ENCODE measurements at places on chromosomes 6 and 20.

- DNase-seq, result no peak
Observed at GRCh38 chr20:63846128-63846771, 15.0 kb upstream of the ABHD16B start.

GRCh38 chr20:39893003-39893685, 795.9 kb downstream of the MAFB start:
- DNase-seq, result no peak

DNA sequence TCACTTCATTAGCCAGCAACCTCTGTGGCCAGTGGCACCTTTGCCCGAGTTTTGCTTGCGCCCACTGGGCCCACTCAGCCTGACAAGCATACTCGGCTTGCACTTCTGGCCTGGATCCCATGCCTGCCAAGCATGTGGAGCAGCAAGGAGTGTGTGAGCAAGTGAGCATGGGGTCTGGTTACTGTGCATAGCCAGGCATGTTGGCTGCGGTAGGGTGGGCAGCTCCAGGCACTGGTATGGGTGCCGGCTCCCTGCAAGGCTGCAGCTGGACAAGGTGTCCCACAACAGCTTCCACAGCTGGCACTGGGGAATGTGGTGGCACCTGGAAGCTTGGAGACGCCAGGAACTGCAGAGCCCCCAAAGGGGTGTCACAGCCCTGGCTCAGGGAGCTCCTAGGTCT, 510.0 kb downstream of the ADGRB3 start:
- no peak for DNase-seq

DNA sequence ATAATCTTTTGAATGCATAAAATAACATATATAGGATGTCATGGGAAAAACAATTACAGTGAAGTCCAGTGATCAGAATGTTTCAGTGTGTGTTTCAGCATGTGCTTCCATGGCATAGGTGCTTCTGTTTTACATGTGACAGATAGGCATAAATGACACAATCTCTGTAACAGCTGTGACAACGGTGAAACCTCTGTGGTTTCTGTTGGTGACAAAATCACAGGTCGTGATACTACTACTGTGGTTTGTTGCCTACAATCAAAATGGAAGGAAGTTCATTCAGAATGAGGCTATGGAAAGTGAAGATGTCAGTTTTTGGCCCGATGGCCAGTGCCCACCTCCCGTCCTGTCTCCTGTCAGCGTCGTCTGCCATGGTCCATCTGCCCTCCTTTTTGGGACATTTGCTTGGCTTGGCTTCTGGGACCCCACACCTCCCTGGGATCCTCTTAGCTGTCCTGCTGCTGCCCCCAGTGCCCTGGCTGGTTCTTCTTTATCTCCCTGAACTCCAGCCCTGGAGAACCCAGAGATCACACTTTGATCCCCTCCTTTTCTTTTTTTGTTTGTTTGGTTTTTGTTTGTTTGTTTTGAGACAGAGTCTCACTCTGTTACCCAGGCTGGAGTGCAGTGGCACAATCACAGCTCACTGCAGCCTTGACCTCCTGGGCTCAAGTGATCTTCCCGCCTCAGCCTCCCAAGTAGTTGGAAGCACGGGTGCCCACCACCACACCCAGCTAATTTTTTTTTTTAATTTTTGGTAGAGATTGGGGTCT, 79.3 kb upstream of the NAA20 start:
- DNase-seq, result no peak

GRCh38 chr6:111806165-111806547, 67.1 kb downstream of the FYN start:
- no peak for DNase-seq

DNA sequence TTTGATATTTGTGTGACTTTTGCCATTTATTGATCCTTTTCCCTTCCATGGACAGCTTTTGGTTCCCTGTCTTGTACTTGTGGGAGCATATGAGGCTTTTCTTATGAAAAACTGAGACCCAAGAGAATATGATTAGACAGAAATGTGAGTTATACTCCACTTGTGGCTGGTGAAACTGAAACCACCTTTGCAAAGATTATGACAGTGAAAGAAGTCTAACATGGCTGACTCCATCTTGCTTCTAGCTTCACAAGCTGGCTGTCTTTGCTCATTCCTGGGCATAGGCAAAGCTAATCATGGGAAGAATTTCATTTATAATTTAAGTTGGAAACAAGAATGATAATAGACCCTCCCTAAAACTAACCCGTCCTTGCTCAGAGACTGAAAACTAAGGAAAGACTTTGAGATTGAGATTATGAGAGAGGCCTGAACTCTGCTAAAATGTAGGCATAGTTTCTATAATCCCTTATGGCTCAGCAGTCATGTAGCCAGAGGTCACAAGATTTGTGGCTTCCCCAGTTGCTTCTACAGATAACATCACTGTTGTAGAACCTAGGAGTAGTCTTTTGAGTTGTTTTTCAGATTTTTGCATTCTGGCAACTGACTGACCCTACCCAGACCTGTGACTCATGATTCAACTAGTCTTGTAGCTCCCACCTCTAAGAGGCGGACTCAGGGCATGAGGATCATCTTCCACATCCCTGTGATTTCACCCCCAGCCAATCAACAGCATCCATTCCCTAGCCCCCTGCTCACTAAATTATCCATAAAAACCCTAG, 50.9 kb upstream of the CD2AP start:
- DNase-seq, result no peak

DNA sequence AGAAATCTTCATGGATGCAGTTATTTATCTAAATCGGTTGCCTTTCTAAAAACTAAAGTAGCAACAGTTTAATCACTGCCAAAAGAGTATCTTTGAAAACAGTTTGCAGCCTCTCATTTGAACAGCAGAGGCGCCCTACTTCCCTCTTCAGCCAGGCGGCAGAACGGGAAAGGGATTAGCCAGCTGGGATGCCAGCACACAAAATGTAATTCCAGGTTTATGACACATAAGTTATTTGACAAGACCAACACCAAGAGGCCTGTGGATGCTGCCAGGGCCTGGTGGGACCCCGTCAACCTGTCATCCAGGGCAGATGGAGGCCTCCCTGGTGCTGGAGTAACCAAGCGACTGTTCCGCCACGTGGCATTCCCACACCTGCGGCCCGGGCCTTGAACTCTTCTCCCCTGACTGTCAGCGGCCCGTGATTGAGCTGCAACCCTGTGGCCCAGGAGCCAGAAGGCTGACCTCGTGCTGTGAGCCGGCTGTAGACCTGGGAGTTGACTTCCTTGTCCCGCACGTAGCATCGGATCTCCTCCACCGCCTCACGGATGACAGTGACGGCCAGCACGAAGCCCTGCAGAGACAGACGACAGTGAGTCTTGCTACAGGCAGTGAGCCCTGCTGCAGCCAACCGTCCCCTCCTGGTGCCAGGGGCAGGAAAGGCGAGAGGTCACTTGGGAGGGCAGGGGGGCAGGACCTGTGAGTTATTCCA, 55.5 kb downstream of the ATP9A start:
- DNase-seq, result no peak

DNA sequence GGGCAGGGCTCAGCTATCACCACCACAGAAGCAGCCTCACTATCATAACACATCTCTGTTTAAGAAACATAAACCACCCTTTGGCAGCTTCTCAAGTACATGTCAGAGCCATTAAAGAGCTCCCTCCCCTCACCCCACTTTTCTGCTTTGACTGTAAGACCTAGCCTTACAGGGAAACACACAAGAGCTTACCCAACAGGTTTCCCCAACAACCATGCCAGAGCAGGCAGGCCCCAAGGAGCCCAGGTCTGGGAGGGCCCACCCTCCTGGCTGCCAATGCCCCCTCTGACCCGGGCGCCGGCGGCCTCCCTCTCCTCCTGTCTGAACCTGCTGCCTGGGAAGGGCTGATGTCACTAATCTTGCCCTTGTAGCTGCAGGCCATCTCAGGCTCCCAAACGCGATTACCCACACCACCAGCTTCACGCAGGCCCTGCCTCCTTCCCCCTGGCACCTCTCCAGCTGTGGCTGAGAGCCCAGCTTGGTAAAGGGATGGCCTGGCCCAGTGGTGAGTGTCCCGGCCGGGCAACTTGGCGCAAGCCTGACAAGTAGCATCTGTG, 402.0 kb downstream of the MAFB start:
- no peak for DNase-seq

- no peak for DNase-seq
Observed at GRCh38 chr6:1388630-1389368, 577 bp upstream of the FOXF2 start.

- DNase-seq, result no peak
Observed at GRCh38 chr20:16096756-16097326, 476.4 kb downstream of the KIF16B start.

- peak; percentile 4 for DNase-seq
Observed at GRCh38 chr6:109740787-109741186, 49.7 kb downstream of the FIG4 start.

DNA sequence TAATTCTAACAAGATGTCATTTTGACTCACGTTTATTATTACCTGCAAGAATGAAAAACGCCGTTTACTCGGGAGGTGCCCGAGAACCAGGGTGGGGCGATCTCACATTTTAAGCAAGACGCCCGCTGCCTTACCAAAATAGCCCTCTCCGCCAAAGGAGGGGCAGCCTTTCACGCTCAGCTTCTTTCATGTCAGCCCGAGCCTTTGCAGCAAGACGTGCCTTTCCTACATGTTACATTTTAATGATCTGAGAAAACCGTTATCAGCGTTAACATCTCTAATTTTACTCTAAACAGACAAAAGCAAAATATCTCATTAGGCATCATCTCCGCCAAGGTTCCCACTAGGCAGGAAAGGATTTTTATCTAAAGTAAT, 2.0 kb downstream of the BACH2 start:
- peak; percentile 67 for DNase-seq

DNA sequence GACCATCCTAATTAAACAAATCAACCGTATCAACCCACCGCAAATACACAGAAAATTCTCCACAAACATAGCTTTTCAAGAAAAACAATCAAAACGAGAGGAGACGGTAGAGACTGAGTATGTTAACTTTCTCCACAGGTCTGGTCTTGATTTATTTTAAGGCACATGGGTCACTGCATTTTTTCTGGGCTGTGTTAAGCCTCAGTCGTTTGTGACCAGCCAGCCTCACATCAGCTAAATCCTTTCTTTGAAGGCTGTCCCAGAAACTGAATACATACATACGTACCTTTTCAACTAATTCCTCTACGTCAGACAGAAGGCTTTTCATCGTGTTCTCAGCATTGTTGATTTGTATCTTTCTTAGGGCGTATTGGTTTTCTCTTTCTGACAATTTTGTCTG, 69.4 kb downstream of the LAMA4 start:
- DNase-seq, result no peak

- DNase-seq, result no peak
Observed at GRCh38 chr6:1729133-1729749, 119.5 kb downstream of the FOXC1 start.

GRCh38 chr6:150185732-150186117, 42.9 kb downstream of the PPP1R14C start:
- DNase-seq, result no peak

DNA sequence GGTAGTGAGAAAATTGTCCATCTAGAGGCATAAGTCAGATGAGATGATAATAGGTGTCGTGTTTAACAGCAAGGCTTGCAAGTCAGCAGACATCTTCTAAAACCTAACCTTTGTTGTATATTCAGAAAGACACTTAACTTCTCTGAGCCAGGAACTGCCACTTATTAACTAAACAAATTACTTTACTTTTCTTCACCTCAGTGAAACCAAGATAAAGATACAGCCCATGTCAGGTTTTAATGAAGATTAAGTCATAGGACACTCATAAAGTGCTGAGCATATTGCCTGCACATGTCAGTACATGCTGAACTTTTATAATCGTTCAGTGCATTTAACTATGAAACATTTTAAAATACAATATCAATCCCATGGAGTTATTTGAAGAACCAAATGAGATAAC, 286.8 kb downstream of the NKAIN2 start:
- no peak for DNase-seq

- DNase-seq, result no peak
Observed at GRCh38 chr6:41785689-41786450, 1.6 kb upstream of the TOMM6 start.

DNA sequence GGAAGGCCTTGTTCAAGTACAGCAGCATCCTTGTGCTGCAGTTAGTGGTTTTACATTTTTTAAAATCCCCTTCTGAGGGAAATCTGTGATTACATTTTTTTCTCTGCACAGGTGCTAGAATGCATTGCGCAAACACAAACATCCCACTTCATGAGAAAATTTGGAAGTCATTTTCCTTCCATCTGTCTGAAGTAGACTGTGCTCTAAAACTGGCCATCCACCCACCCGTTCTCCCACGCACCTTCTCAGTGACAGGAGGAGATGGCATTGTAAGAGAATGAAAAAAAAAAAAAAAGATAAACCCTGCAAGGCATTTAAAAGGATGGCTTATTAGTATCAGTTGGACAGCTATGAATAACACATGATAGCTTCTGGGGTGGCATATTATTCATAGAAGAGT, 65.0 kb downstream of the SOBP start:
- no peak for DNase-seq

- DNase-seq, result no peak
Observed at GRCh38 chr6:141321493-141322347, 811.0 kb upstream of the GJE1 start.

GRCh38 chr6:90087106-90087833, 193.0 kb downstream of the GJA10 start:
- DNase-seq, result no peak

- DNase-seq, result no peak
Observed at GRCh38 chr6:79526897-79527296, 10.3 kb downstream of the LCA5 start.

DNA sequence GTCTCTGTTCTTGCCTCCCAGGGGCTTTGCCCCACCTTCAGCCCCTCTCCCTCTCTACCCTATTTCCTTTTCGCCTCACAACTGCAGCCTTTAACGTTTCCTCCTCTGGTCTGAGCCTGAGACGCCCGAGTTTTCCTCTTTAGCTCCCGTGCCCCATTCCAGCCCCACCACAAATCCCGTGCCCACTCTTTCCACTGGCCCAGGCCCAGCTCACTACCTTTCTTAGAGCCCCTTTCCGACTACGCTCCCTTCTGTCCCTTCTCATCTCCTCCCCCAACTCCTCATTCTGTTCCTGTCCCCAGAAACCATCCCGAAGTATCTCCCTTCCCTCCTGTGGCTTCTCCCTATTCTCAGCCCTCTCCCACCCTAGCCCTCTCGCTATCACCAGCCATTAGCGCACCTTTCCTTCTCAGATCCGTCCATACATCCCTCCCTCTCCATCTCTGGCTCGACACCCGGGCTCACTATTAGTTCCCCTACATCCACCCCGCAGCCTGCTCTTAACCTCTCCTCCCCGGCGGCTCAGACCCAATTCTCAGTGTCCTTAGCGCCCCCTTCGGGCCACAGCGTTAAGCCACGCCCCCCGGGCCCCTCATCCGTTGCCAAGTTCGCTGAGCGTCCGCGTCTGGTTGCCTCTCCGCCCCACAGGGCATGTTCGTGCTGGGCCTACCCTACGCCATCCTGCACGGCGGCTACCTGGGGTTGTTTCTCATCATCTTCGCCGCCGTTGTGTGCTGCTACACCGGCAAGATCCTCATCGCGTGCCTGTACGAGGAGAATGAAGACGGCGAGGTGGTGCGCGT, 2.7 kb downstream of the SLC32A1 start:
- DNase-seq, result peak; percentile 38
